ENCODE measurements at places on chromosomes 1 and 21. TPM values are rescaled to one million over a fixed set of nuclear protein-coding genes. Genes with fewer than 3 reads are reported as not detected.
A peak's percentile ranks its signal among the peaks of the same experiment; 100 is the strongest.

DNA sequence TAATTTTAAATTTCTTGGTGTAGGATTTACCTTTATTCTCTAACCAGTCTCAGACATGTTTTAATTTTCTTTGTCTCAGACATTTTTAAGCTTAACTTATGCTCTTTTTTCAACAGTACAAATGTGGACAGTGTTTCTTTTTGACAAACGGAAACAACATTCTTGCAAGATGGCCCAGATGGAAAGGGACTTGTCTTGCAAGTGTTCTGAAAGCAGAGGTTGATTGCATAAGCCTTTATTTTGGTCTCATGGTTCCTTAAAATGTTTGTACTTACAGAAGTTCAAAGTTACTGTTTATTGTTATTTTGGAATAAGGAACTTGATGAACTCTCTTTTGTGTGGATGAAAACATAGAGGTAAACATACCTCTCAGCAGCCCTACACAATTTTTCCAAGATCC is 22.9 kb downstream of the SMAP2 start:
- DNase-seq, result no peak

DNA sequence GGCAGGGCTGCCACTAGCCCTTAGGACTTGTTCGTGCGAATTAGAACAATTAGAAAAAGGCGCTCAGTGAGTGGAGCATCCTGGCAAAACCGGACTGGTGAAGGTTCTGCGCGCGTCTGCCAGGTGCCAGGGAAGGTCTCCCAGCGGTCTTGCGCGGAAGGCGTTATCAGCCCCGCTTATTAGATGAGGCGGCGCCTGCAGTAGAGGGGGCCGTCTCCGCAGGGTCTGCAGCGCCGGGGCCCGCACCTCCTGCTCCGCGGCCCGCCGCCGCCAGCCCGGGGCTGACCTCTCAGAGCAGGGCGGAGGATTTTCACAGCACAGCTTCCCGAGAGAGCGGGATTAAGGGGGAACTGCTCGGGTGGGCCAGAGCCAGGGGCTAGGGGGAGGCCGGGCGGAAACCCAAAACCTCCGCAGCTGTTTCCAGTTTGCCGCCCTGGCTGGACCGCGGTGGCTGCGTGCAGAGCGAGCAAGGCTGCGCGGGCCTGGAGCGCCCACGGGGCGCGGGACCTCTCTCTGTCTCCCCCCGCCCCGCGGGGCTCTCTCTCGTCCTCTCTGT is 155.2 kb downstream of the FOXD2 start:
- DNase-seq, result peak; percentile 78

GRCh38 chr1:218557731-218558130 is 212.6 kb downstream of the TGFB2 start:
- DNase-seq, result peak; percentile 89

DNA sequence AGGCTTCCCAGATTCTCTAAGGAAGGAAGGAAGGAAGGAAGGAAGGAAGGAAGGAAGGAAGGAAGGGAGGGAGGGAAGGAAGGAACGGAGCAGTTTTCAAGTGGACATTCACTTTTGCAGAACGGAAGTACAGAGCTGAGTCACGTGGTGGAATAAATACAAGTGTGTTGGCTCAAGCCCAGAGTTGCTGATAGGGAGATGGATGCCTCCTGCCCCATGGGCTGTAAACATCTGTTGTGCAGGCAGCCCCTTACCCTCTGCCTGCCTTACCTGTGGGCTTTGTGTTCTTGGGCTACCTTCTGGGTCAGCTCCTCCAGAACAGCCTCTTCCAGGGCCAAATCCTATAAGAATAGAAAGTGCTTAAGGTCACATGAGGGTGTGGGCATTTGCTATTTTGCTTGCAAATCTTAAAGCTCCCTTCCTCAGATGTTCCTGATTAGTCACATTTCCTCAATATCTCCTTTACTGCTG is 121.7 kb downstream of the SMYD2 start:
- DNase-seq, result no peak

DNA sequence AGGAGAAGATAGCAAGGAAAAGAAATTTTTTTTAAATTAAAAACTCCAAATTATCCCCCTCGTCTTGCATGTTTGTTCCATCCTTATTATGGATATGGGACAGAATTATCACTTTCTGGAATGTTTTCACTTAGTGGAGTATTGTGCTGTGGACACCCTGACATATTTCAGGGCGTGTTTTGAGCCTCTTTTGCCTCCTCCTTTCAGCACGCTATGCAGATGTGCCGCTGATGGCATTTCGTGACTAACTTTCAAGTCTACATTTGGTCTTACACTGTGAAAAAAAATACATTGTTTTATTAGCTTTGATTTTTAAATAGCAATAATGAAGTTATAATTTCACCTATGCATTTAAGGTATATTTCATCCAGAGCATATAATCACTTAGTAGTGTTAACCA is 738.7 kb downstream of the LTN1 start:
- no peak for DNase-seq

DNA sequence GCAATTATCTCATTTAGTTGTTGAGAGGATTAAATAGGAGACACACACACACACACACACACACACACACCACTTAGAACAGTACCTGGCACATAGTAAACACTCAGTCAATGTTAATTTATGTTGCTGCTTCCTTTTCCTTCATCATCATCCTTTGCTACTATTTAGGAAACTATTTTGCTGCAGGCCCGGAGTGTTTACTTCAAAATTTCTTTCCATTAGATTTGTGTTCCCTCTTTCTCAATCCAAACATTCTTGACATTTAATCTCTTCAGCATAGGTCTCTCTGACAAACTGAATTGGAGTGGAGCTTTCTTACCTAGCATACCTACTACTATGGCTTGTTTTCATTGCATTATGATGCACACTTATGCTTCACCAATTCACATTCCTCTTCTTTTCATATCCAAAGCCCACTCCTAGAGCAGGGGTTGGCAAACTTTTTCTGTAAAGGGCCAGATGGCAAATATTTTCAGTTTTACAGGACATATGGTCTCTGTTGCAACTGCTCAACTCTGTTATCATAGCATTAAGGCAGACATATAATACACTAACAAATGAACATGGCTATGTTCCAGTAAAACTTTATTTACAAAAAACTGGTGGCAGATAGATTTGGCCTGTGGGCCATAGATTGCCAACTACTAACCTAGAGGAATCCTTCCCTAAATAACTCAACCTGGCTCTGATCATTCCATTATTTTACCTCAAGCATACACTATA is 49.5 kb downstream of the SCMH1 start:
- DNase-seq, result no peak

GRCh38 chr1:204080163-204080903 is 7.4 kb downstream of the SOX13 start:
- DNase-seq, result peak; percentile 77

DNA sequence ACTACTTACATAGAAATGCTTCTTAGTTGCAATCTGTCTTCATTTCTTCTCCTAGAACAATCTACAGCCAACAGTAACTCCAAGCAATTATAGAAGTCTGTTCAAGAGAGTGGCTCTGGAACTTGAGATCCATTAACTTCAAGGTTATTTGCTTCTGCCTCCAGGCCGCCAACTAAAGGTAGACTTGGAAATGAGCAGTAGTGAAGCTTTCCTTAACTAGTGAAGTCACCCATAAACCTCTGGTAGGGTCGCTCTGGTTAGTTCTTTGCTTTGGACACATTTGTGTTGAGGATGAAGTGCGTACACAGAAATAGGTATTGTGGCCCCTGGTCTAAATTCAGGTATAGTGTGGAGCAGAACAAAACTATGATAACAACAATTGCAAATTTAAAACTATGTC is 809.9 kb upstream of the RGS18 start:
- no peak for DNase-seq

DNA sequence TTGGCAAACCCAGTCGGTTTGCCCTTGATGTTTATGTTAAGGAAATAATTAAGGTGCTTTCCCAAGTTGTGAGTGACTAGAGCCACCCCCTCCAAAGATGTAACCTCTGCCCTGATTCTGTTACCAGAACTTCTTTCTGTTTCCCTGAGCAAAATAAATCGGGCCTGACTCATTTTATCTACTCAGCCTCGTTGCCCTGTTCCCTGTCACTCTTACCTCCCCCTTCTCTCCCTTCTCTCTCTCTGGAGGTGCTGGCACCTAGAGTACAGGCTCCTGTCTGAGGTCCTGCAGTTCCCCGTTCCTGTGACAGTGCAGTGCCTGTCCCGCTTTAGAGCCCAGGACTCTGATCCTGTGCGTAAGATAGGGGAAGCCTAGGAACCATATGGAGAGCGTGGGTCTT is 35.4 kb downstream of the CXADR start:
- no peak for DNase-seq

- DNase-seq, result no peak
Observed at GRCh38 chr1:16266411-16267118, 29.6 kb upstream of the CPLANE2 start.

GRCh38 chr1:182278144-182279054 is 113.2 kb downstream of the GLUL start:
- no peak for DNase-seq

DNA sequence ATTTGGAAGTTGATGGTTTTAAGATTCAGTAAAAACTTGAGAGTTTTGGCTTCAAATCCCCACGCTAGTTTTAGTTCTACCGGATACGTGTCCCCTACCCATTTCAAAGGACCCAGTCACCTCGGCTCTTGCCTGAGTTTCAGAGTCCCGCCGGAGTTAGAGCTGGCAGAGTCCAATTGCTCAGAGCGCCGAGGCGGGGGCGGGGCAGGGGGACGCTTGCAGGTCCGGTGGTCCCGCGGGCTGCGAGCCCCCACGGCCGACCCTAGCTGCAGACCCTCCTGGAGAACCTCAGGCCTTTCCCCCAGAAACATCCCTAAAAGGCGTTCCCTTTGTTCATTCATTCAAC is 765 bp upstream of the VPS45 start:
- DNase-seq, result no peak

- DNase-seq, result no peak
Observed at GRCh38 chr1:238912148-238912547, 474.2 kb upstream of the CHRM3 start.

The SH2D2A gene
- total RNA-seq, result not detected

The ALX3 gene
- not detected for total RNA-seq

All from tongue (tissue), 3 donors.